Hematopoietic multipotent progenitor cell treated with erythropoietin and hydrocortisone succinate and interleukin-3 and kit ligand, for 15 days (in vitro differentiated cells): ENCODE measurements at places on chromosomes 12 and 14.
A peak's percentile ranks its signal among the peaks of the same experiment; 100 is the strongest.

DNA sequence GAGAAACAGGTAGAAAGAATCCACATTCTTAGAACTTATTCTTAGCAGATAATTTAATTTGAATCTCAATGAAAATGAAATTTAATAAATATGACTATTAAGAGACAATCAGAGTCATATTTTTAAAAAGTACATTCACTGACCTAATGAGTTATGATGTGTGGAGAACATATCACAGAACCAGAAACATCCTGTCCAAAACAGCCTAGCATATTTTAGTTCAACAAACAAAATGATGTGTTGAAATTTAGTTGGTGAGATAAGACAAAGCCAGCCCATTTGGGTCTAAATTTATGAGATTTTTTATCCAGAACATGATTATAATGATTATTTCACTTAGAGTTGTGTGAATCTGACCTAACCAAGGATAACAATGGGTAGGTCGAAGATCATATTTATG is 25.8 kb downstream of the GABARAPL1 start:
- no peak for DNase-seq

- no peak for DNase-seq
These were observed 250.3 kb downstream of the SYT1 start for GRCh38 chr12:79114896-79115295.

GRCh38 chr14:20412411-20412810 is 890 bp downstream of the TEP1 start:
- no peak for DNase-seq

- no peak for DNase-seq
These were observed 728.5 kb downstream of the FSCB start for GRCh38 chr14:43778570-43778936.

- no peak for DNase-seq
These were observed 334.8 kb upstream of the FAR2 start for GRCh38 chr12:28814246-28814645.

DNA sequence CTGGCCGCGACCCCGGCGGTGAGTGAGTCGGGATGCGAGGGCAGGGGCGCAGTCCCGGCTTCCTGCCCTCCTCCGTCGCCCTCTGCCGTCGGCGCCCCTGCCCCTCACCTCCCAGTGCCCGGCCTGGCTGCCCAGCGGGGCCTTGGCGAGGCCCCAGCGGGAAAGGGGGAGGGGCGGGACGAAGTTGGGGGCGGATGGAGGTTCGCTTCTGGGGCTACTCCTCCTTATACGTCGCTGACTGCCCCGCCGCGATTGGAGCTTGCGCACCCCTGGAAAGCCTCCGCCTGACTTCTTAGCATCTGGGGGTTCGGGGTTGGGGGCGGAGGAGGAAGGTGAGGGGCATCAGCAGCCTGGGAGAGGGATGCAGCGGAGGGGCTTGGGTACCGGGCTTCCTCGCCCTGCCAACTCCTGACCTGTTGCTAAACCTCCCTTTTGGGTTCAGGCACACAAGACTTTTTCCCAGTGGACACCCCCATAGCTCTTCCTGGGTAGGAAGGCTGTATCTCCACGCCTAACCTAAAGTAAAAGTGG is 406 bp downstream of the TMEM263 start:
- no peak for DNase-seq

DNA sequence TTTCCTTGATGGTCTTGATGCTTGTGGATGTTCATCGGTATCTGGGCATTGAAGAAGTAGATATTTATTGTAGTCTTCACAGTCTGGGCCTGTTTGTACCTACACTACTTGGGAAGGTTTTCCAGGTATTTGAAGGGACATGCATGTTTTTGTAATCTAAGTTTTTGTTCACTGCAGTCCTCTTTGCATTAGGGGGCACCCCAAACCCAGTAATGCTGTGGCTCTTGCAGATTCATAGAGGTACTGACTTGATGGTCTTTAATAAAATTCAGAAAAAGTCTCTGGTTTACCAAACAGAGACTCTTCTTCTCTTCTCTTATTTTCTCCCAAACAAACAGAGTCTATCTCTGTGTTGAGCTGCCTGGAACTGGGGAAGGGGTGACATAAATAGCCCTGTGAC is 150.9 kb upstream of the SLC16A7 start:
- DNase-seq = no peak

DNA sequence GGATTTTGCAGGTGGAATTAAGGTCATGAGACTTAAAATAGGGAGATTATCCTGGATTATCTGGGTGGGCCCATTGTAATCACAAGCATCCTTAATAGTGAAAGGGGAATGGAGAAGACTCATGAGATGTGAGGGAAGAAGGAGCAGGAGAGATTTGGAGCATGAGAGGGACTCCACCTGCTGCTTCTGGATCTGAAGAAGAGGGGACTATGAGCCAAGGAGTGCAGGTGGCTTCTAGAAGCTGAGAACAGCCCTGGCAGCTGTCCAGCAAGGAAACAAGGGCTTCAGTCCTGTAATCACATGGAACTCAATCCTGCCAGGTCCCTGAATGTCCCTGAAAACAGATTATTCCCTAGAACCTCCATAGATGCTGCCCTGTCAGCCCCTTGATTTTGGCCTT is 67.8 kb downstream of the PELI2 start:
- no peak for DNase-seq

GRCh38 chr12:101995684-101996083 is 66.1 kb downstream of the WASHC3 start:
- no peak for DNase-seq

DNA sequence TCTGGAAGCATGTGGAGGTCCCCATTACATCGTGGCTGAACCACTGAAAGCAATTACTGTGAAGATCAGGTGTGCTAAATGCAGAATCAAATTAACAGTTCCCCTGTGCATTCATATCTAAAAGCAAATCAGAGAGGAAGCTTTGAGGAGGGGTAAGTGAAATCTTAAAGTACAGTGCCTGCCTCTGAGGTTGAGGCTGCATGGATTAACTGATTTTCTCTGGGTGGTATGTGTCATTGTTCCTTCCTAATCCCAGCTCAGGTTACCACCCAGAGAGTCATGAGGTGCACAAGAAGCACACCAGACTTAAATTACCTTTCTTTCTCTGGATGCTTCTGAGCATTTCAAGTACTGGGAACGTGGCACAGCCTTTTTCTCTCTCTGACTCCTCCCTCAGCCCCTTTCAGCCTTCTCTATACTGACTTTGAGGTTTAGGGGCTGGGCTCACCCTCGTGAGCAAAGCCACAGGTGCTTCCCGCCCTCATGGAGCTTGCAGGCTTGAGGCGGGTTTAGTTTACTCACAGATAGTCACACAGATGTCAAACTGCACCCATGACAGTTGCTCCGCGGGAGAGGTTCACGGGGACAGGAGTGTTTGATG is 237.6 kb upstream of the CRY1 start:
- no peak for DNase-seq

- DNase-seq = no peak
These were observed 321.9 kb downstream of the RAD51B start for GRCh38 chr14:68141281-68142088.

- no peak for DNase-seq
These were observed 3.2 kb upstream of the VDR start for GRCh38 chr12:47907851-47908454.

DNA sequence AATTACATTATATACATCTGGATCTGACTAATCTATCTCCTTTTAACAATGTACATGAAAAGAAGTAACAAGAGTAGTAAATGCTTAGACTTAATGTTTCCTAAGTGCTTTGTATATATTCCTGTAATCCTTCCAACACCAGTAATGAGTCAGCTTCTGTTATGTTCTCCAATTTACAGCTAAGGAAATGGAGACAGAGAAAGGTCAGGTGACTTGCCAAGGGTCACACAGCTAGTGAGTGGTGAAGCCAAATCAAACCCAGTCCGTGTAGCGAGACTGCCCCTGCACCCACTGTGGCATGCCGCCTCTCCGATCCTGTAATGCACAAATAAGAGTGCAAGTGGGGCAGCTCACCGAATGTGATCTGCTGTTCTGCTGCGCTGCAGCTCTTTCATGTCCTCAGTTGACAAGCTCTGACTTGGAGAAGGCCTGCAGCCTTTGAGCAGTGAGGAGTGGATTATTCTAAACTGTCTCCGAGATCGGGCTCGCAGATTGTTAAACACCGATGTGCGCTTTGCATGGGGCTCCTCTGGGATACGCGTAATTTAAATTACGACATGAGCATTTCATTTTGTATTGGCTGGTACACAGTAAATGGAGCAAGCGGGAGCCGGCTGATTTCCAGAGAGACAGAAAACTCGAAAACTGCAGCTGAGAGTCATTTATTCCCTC is 65.1 kb upstream of the KTN1 start:
- no peak for DNase-seq

GRCh38 chr12:77352946-77353345 is 287.6 kb upstream of the E2F7 start:
- DNase-seq = no peak

DNA sequence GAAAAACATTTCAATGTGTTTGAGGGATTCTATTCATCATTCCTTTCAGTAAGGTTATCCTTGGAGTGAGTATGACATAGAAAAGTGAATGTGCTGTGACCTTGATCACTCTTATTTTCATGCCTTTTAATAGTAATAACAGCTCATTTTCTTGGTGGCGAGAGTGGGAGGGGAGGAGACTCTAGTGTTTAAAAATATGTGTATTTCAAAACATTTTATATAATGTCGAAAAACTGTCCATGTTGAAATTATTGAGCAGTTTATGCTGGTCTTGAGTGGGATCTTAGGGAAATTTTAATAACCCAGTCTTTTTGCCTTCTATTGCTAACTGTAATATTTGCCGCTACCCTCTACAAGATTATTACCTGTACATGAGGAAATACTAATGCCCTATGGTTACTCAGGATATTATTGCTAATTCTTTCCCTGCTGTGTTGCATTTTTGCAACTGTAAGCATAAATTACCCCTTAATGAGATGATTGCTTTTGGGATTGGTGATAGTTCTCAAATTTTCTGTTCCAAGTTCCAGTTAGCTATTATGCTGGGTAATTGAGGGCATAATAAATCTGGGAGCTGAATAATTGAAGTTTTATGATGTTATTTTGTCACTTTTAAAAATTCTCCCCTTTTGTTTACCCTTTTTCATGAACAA is 21.9 kb downstream of the ATF7IP start:
- no peak for DNase-seq

DNA sequence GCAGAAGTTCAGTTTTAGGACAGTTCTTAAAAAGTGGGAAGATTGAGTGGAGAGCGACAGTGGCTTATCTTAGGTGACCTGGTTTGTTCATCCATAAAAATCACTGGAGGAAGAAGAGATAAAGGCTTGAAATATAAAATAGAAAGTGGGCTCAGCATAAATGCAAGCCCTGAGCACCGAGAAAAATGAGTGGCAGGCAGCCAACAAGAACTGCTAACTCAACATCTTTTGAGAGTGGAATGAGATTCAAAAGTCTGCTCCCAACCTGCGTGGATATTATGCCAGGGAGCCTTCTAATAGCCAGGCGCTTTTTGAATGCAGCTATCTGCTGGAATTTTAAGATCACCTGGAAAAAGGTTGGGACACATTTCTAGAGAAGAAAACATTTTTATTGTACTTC is 666.5 kb downstream of the FLRT2 start:
- no peak for DNase-seq

GRCh38 chr14:72688990-72689671 is 204.8 kb downstream of the DPF3 start:
- DNase-seq = no peak

DNA sequence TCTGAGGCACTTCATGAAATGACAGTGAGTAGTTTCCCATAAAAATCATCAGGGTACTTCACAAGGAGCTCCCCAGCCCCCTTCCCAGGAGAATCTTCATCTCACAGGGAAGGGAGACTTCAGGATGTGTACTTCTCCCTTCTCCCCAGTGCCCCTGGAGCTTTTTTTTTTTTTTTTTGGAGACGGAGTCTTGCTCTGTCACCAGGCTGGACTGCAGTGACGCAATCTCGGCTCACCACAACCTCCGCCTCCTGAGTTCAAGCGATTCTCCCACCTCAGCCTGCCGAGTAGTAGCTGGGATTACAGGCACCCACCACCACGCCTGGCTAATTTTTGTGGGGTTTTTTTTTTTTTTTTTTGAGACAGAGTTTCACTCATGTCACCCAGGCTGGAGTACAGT is 10.4 kb downstream of the ITPK1 start:
- DNase-seq = no peak

DNA sequence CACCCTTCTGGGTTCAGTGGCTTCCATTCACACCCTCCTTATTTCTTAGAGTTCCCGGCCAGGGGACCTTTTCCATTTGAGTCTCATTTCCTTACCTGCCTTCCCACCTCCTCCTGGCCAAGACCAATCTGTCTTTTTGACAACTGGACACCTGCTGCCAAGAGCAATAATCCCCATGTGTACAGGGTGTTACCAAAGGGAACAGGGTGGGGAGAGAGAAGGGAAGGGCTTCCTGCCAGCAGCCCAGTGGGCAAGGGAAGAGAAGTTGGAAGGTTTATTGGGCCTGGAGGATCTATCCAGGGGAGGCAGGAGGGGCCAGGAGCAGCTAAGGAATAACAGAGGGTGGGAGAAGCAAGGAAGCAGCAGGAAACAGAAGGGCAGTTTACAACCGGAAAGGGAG is 346.2 kb downstream of the C12orf75 start:
- DNase-seq = no peak

DNA sequence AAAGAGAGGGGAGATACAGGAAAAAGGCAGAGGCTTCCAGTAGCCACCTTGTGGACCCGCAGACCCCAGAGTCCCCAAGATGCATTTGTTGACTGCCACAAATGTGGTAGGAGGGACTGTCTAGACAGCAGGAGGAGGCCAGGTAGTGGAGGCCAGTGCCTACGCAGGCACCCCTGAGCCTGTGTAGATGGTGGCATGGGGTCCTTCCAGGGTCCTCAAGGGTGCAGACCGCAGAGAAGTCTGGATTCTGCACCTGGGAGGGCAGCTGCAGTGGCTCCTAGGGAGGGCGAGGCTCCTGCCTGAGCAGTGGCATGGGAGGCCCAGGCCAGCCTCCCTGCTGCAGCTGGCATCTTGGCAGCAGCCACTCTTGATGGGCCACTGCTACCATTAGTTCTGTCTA is 119.7 kb downstream of the NTS start:
- DNase-seq = no peak

- DNase-seq = no peak
These were observed 39.7 kb downstream of the SLC8A3 start for GRCh38 chr14:70148911-70149595.

DNA sequence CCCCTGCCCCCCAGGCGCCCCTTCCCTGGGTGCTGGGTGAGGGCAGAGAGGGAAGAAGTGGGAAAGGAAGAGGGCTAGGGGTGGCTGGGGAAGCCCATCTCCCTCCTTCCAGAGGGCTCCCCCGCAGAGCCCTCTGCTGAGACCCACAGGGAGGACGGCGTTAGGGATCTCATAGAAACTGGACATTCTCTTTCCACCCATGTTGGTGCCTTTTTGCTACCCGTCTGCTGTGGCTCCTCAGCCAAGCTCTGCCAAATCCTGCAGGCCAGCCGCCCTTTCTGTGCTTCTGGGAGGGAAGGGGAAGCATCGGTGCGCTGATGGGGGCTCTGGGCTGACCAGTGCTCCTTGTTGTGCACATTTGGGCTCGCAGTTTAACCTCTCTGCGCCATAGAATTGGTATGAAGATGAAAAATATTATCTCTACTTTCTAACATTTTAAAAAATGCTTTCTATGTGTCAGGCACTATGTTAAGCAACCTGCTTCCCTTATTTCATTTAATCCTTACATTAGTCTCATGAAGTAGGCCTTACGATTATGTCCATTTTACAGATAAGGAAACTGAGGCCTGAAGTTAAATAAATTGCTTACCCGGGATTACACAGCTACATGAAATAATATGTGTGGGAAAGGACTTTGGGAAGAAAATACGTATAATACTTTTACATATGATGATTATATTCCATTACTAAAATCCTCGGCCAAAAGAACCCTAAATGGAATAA is 981 bp downstream of the SLC48A1 start:
- peak; percentile 45 for DNase-seq

GRCh38 chr12:8011331-8011730 is 21.2 kb upstream of the FOXJ2 start:
- DNase-seq = no peak
